RPMI8226 (cell line): ENCODE measurements at places on chromosomes 2 and 18.

- DNase-seq, result no peak
Measured at GRCh38 chr2:24907116-24907515, 12.9 kb downstream of the ADCY3 start.

DNA sequence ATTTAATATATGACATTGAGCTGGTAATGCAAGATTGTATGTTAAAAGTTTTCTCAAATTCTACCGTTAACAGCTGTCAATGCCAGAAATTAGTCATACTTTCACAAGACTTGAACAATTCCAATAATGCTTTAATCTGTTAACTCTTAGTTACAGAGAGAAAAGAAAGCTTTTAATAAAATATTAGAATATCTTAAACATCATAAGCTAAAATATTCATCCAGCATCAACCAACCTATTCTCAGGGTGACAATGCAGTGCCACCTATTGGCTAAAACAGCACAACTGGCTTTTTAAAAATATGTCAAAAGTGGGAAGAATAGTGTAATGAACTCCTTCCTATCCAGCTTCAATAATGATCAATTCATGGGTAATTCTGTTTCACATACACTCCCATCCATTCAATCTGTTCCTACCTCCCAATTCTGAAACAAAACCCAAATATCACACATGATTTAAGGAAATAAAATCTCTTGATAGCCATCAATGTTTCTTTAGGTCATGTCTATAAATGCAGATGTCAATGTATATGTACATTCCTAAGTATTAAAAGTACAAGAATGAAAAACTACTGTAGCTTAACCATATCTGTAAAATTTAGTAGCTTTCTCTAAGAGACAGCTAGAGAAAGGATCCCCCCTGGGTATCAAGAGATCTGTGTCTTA, 79.8 kb upstream of the CCDC141 start:
- peak; percentile 26 for DNase-seq

DNA sequence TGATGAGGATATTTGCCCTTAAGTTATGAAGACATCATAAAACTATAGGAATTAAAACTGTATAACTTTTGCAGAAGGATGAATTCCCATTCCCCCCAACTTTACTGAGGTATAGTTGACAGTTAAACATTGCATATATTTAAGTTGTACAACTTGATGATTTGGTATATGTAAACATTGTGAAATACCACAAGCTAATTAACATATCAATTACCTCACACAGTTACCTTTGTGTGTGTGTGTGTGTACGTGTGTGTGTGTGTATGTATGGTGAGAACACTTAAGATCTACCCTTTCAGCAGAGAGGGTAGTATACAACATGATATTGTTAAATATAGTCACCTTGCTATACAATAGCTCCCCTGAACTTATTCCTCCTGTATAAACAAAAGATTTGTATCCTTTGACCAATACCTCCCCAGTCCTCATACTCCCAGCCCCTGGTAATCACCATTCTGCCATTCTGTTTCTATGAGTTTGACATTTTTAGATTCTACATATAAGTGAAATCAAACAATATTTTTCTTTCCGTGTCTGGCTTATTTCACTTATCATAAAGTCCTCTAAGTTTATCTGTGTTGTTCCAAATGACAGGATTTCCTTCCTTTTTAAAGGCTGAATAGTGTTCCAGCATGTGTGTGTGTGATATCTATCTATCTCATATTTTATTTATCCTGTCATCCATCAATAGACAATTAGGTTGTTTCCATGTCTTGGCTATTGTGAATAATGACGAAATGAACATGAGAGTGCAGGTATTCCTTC, 48.2 kb upstream of the FAM136A start:
- no peak for DNase-seq

DNA sequence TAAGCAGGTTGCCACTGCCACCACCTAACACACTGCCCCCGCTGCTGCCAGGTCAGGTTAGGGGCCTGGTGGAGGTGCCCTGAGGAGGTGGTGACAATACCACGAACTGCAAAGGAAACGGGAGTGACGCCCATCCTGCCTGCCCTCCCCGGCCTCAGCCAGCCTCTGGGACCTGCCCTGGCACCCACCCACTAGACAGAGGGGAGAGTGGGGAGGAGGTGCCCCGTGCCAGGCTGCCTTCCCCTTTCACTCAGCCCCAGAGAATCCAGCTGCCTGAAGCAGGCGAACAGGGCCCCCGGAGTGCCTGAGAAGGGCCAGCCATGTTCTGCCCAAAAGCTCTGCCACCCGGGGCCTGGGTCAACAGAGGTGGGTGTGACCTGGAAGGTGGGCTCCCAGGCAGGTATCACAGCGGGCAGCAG, 44.5 kb upstream of the FOSL2 start:
- DNase-seq, result no peak

DNA sequence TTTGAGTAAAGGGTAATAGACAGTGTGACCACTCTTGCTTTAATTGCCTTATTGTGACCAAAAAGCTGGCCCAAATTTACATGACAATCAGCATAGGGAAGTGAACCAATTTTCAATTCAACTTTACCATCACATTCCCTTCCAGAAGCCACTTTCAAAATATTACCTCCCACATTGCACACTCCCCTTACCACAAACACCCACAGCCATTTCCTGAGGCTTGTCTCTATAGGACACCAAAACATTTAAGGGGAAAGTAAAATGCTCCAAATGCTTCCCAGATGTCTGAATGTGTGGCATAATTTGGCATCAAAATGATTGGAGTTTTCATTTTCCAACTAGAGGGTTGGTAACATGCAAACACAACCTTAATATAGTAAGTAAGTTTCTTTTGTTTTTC, 616.1 kb downstream of the SLC4A3 start:
- DNase-seq, result no peak

- DNase-seq, result no peak
Measured at GRCh38 chr18:11909591-11910026, 1.5 kb upstream of the MPPE1 start.

DNA sequence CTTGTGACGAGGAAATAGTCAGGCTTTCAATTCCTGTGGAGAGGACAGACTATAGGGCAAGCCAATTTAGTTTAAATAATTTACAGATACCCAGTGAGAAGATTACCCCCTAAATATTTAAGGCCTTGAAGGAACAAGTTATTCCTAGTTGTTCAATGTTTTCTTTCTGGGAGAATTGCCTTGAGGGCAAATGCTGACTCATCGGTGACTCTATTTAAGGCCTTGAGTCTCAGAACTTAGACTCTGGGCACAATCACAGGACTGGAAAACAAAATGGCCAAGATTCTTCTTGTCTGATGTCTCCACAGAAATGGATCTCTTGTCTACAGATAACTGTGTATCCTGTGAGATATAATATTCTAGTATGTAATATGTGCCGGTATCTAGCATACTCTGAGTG, 467.1 kb downstream of the SUCLG1 start:
- no peak for DNase-seq

DNA sequence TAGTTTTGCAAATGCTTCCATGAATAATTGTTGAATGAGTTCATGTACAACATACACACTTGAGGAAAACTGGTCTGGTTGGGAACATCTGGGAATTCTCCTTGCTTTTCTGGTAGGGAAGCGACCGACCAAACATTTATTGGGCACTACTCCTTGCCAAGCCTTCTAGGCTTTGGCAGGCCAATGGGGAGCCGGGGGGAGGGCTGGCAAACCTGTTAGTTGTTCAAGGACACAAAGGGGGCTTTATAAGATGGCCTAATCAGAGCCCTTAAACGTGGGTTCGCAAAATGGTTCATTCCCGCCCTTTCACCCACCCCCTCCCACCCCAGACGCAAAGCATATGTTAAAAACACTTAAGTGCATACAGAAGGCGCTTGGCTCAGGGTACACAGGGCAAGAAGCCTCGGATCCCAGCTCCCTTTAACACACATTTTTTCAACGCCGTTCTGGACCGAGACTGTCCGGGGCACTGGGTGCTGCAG, 844 bp upstream of the VSNL1 start:
- DNase-seq, result no peak

DNA sequence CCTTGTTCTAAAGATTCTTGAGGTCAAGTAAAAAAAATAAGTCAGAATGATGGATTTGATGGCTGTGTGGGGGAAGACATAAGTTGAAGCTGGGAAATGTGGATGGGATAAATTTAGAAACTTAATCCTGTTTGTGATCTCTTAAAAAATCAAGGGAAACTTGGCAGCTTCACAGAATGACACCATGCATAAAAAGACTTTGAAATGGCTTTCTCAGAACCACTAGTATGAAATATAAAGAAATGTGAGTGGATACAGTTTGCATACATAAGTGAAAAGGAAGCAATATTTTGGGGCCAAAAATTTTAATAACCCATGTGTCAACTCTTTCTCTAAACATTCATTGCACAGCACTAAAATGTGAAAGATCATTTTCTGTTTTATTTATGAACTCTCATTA, 21.7 kb downstream of the CDH19 start:
- DNase-seq, result no peak

DNA sequence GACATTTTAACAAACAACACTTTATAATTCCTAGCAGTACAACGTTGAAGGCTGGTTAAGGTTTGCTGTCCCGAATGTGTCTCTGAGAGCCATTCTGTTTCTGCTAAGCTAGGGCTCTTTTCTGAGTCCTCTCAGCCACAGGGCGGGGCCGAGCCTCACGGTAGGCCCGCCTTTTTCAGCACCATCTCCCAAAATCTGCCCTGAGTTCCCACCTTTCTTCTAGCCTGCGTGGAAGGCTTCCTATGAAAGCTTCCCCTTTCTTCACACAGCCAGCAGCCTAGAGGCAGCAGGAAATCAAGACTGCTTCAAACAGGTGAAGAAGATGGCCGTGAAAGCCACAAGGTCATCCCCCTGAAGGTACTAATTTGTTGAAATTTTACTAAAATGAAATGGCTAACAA, 255.5 kb downstream of the CDH2 start:
- DNase-seq, result peak; percentile 11

GRCh38 chr18:76991021-76991688, 141.4 kb downstream of the MBP start:
- no peak for DNase-seq

DNA sequence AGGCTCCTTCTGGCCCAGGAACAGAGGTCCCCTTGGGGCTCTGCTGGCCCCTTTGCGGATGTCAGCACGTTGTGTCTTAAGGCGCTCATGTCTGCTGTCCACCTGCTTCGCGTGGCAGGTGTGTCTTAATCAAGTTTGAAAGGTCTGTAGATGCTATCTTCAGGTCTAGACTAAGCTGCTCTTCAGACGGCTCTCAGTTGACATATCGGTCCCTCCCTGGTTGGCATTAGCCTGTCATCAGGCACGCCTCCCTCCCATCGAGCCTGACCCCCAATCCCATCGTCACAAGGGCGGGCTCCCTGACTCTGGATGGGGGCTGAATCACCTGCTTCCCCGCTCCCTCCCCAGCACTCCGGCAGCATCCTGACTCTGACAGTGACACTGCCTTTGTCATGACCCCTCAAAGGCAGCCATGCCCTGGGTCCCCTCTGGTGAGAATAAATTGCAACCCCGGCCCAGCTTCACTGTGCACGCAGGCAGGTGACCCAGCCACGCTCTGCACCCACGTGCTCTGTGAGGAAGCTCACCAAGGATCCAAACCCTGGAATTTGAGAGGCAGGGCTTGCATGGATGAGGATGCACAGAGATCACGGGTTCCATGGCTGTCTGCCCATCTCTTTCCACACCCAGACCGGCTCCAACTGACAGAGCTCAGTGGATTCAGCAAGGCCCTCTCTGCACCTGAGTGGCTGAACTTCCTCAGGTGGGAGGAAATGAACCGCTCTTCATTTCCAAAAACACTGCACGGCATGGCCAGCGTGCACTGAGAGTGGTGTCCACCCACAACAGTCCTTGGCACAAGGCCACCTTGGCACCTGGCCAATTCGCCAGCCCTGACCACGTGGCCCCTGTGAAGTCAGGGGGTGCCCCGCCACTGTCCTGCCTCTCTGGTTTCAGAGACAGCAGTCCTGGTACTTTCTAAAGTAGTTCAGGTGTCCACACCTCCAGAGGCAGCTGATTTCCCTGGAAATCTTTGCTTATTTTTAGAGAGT, 110.2 kb upstream of the GPC1 start:
- peak; percentile 79 for DNase-seq

DNA sequence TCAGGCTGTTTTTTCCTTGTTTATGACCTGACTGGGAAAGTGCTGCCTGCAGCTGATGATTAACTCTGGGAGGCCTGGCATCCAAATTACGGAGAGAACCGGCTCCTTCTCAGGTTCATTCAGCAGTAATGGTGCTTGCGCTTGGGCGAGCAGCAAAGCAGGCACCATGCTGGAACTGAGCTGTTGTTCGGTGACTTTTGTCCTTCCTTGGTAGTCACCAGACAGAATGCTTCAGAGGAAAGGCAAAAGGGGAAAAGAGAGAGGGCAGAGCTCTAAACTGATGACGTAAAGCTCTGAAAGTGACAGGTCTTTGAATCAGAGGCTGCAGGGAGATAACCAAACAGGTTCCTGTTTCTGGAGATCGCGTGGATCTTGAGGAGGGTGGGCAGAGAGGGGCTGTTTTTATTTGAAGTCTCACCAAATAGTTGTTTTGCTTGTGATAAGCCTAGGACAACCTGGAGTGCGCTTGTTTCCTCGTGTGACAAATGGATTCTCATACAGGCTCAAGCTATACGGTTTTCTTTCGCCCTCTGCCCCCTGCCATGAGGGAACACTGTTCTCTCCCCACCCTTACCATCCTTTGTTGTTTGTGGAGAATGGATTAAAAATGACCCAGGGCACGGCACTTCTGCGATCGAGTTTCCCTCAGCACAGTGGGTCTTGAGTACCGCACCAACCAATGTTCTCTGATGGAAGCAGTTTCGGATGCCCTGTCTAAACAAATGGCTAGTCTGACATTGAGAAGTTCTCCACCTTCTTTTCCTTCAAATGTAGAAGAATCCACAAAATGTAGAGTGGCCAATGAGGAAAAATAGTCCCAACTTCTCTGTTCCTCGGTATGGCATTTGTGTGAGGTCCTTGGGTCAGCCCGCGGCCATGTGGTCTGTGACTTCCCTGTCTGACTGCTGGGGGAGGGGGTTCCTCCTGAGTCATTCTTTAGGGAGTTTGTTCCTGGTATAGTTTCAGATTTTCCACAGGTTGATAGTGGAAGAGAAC, 1.3 kb downstream of the RASGRP3 start:
- DNase-seq, result no peak

GRCh38 chr2:147495734-147496133, 349.1 kb upstream of the ACVR2A start:
- no peak for DNase-seq

DNA sequence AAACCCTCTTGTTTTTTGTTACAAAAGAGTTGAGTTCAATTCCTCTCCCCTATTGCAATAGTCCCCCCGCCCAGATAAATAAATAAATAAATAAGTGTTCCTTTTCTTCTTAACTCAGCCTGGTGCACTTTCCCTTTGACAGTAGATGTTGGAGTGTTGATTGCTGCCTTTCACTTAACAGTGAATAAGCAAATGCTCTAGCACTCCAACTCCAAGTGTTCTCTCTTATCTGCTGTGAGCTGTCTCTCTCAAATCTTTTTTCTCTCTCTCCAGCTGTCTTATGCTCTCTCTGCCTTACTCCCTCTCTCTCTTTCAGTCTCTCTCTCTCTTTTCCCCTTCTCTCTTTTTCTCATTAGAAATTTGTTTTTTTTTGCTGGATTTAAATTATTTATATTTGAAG, 216.7 kb downstream of the TMX3 start:
- DNase-seq, result no peak

- DNase-seq, result no peak
Measured at GRCh38 chr2:6421138-6421730, 444.5 kb downstream of the CMPK2 start.

GRCh38 chr2:62412347-62412742, 93.7 kb downstream of the TMEM17 start:
- DNase-seq, result no peak
